Hepatic stellate cell (primary cell): ENCODE measurements at places on chromosomes 5 and 9.

- DNase-seq: peak; percentile 85
Measured at GRCh38 chr9:134534661-134535080, 106.9 kb upstream of the COL5A1 start.

- DNase-seq: no peak
Measured at GRCh38 chr5:31335456-31335855, 142.0 kb downstream of the CDH6 start.

GRCh38 chr5:140925806-140926442, at the start of gene PCDHAC1:
PCDHAC1 (plus strand) TSS chr5:140926299; CDS start chr5:140926893, 594 bp downstream.
- no peak for DNase-seq

DNA sequence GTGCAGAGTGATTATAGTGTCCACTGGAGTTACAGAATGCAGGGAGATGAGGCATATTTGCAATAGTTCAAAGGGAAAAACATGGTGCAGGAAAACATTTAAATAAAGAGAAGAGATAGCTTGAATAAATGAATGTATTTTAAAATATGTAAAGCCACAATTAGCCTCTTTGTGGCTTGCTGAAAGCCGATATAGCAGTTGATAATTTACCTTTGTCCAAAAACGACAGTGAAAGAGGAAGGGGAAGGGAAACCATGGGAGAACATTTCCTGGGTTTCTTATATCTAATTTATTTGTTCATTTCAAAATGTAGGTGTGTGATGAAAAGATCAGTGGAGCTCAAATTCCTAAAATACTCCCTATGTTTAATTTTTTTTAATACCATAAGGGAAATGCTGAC, 156.1 kb downstream of the DENND1A start:
- no peak for DNase-seq

GRCh38 chr9:131539223-131539923, 6.0 kb upstream of the PRRT1B start:
- DNase-seq: no peak

DNA sequence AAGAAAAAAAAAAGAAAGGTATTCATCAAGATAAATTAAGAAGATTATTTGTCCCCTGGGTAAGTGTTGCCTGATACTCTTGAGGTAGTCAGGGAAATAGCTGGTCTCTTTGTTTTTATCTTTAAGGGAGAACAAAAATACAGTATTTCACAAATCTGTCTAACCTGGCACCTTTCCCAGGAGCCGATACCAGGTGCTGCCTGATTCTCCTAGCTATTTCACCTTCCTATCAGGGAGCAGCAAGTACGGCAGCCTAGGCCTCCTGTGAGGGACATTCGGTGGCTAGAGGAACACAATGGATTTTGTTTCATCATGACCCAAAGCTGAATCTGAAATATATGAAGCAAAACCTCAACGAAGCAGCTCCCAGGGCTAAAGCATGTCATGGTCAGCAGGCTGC, 86.0 kb downstream of the TARS1 start:
- no peak for DNase-seq
